ENCODE measurements at places on chromosomes 6 and 20.

DNA sequence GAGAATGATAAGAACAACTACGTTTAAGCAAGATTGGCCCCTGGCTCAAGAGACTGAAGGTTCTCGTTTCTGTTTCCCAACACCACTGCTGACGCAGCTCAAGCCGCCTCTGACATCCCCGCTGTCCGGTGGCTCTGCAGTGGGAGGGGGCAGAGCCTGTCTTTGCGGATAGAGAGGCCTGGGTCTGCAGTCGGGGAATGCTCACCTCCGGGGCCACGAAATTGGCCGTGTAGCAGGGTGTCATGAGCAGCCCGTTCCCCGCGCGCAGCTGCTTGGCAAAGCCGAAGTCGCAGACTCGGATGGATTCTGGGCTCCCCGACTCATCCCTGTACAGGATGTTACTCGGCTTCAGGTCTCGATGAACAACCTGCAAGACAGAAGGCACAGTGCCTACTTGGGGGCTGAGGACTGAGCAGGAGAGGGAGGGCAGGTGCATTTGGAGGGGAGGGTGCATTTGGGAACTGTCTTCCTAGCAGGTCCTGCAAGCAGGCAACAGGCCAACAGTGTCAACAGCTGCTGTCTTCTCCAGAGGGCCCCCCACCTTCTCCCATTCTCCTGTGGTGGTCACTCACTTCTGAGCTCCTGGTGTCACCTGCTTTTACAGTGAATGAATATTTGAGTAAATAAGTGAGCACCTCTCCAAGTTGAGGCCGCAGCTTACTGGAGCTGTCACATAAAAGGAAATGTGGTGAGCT, 40.5 kb upstream of the MPC1 start:
- no peak for DNase-seq

DNA sequence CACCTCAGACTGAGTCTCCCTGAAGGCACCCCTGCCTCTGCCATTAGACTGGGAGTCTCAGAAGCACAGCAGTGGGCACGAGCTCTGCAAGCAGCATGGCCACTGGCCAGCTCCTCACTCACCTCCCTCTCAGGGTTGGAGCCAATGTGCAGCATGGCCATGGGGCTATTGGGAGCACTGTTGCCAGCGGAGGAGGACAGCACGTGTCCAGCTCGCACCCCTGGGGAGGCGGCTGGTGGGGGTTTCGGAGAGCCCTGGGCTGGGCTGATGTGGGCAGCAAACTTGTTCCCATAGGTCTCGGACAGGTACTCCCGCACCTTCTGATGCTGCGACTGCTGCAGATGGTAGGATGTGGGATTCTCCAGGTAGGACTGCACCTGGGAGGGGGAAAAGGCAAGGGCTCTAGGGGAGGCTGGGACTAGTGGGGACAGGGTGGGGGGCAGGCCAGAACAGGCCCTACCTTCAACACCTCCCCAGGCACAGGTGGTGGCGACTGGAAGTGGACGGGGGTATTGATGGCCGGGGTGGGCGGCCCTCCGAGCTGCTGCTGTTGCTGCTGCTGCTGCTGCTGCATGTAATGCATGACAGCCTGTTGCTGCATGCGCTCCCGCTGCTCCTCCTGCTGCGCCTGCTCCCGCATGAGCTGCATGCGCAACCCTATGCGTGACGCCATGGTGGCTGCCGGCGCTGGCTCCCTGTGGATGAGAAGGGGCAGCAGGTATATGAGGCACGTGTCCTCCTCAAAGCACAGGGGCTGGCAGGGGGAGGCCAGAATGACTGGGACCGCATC, 44.7 kb downstream of the TFEB start:
- DNase-seq = no peak

GRCh38 chr6:43669050-43669921, 18.3 kb downstream of the MRPS18A start:
- DNase-seq = peak; percentile 77

DNA sequence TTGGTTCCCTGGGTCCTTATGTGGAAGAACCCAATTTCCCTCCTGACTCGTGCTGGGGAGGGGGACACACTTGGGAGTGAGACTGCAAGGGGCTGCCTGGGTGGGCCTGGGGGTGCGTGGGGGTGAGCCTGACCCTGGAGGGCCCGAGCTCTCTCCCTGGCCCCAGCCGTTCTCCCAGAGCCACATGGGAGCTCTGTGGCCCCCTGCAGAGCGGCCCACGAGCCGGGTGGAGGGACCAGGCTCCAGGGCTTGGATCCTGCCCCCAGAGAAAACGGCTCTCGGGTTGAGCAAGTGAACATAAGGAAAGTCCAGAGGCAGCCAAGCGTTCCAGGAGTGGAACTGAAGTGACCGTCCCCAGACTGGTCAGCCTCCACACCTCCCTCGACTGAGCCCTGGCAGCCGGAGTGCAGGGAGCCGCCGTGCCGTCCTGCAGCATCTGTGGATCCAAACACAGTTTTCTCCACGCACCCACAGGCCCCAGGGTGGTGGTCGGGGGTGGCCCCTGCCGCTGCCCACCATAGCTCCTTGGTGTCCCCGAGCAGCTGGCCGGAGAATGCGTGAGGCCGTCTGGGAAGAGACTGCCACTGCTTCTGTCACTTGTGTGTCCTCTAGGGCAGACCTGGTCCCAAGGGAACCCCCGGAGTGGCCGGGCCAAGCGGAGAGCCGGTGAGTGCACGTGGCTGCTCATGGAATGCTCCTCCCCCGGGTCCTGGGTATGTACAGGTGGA, 10.6 kb downstream of the COL9A3 start:
- DNase-seq = no peak

GRCh38 chr6:134813146-134813545, 136.8 kb downstream of the ALDH8A1 start:
- no peak for DNase-seq

GRCh38 chr6:34223381-34223955, 13.2 kb upstream of the HMGA1 start:
- no peak for DNase-seq

- peak; percentile 67 for DNase-seq
These were observed 39.0 kb upstream of the SLCO4A1 start for GRCh38 chr20:62603021-62603906.

DNA sequence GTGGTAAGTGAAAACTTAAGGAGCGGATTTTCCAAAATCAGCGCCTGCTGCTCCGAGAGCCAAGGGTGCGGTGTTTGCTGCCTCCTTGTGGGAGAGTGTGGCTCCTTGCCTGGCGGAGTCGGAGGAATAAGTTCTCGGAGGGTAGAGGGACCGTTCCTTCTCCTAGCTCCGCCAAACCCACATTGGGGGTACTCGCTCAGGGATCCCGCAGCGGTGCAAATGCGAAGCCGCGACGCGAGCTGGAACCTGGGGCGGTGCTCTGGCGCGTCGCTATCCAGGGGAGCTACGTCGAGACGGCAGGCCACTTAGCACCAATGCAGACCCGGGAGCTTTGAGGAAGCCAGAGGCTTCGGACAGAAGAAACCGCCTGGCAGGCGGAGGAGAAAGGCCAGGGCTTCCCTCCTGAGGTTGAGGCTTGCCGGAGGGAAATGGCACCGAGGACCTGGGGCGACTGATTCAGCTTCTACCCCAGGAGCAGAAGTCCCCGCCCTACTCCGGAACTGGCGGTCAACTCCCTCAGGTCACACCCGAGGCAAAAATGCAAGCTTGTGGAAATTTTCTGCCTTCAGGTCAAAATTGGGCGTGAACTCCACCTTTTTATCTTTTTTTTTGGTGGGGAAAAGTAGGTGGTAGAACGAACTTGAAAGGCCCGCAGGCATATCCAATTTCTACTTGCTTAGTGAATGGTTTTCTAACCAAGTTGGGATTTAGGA, 5.7 kb upstream of the DDX43 start:
- peak; percentile 56 for DNase-seq

DNA sequence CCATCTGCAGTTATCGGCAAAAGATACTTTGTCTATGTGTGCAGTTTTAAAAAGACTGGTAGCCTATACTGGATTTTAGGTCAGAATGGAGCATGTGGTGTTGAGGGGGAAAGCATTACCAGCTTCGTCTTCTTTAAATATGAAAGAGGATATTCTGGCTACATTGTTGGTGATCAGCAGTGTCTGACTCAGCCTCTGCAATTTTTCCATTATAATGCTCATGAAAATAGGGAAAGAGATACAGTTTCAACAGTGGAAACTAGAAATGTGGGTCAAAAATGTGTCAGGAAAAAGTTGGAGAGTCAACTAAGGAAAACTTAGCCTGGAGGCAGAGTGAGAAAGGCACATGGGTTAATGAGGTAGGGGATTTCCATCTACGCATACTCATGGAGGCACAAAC, 45.2 kb downstream of the HDGFL1 start:
- no peak for DNase-seq

- no peak for DNase-seq
These were observed 614.5 kb downstream of the PHF3 start for GRCh38 chr6:64250126-64250525.

GRCh38 chr20:37305079-37305478, 15.6 kb downstream of the MANBAL start:
- no peak for DNase-seq

DNA sequence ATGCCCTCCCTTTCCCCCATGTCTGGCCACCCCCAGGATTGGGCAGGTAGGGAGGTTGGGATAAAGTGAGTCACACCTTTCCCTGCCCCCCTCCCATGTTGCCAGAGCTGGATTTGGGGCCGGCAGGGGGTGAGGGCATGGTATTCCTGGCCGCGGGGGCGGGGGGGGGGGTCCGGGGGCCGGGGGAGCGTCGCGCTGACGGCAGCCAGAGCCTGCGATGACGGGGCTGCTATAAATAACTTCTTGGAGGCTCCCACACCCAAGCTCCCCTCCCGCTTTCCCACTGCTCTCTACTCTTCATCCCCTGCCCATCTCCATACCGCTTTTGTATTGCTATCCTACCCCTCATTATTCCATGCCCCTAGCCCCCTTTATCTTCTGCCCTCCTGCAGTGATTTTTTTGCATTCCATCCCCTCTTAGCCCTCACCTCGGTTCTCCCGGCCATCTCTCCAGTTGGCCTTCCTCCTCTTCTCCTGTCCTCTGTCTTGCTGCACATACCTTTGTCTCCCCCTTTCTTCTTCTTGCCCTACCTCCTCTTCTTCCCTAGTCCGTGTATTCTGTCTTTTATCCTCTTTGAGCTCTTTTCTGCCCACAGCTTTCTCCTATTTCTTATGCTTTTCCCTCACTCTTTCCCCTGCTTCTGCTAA, 13.8 kb downstream of the SYNGAP1 start:
- DNase-seq = no peak

DNA sequence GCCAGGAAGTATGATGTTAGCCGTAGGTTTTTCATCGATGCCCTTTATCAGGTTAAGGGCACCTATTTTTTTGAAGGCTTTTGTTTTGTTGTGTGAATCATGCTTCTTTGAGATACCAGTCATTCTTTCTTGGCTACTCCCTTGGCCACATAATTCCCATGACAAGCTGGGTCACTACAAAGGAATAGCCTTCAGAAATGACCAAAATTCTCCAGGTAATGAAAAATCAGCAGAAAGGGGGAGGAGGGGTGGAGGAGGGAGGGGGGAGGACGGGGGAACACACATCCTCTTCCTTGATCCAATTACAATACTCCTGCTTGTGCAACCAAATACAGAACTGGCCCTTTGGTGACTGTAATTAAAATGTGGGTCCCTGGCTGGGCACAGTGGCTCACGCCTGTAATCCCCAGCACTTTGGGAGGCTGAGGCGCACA, 21.7 kb upstream of the TGM2 start:
- DNase-seq = no peak

Measured in fibroblast of mammary gland (primary cell).